ENCODE measurements at places on chromosomes 7 and 10.
A peak's percentile ranks its signal among the peaks of the same experiment; 100 is the strongest.

DNA sequence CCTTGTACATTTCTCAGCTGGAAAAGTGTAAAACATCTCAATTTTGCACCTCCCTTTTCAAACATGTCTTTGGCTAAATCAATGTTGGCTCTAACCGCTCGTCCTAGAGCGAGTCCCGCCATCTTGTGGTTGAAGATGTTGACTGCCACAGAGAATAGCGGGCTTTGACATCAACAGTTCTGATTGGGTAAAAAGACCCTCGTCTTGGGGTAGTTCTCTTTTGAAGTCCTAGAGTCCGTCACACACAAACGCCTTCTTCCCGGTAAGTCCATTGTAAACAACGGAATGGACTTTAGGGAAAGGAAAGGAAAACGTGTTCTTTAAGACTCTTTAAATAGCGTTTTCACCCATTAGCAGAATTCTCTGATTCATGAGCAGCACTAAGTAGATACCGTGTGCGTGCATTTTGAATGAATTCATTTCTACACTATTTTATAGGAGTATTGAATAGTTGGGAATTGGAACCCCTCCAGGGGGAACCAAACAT, 452 bp upstream of the RPP30 start:
- DNase-seq: peak; percentile 68

- DNase-seq: no peak
Measured at GRCh38 chr7:131174855-131175254, 152.8 kb upstream of the MKLN1 start.

- no peak for DNase-seq
Measured at GRCh38 chr10:111142092-111142768, 65.4 kb downstream of the ADRA2A start.

- no peak for DNase-seq
Measured at GRCh38 chr10:123156078-123156477, 1.9 kb downstream of the BUB3 start.

DNA sequence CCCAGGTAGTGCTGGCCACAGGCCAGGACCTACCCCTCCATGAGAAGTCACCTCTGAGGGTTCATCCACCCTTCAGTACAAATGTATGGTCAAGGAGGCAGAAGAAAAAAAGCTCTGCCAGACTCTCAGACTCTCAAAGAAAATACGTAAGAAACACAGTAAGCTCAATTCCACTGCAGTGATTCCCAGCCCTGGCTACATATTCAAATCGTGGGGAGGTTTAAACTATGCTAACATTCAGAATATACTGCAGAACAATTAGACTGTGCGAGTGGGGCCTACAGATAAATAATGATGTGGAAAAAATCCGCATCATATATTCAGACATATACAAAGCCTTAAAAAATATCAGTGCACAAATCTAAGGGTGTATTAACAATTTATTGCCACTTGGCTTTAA, 162.6 kb downstream of the ATE1 start:
- DNase-seq: no peak

DNA sequence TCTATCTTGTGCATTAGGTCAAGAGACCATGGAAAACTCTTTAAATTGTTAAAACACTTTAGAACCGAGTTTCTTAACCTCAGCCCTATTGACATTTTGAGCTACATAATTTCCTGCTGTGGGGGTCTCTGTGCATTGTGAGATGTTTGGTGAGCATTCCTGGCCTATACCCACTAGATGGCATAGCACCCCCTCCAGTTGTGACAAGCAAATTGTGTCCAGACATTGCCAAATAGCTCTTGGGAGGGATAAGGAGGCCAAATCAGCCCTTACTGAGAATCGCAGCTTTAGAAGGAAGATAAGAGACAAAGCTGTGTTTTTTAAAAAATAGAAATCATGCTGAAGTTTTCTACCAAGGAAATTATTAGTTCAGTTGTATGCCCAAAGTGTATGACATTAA, 1158.5 kb upstream of the C7orf33 start:
- no peak for DNase-seq

DNA sequence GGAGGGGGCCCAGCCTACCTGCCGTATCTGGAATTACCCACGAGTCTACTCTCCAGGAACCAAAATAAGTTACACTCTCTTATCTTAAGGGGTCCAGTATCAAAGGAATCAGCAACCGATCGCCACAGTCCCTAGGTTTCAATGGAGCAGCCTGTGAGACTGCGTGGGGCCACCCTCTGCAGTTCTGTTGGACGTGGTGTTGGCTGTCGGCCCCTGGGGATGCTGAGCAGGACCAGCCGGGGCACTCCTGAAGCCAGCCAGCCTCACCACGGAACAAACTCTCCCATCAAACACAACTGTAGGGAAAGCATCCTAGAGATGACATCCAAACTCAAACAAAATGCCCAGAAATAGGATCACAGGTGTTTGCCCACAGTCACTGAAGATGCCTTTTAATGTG, 25.5 kb upstream of the ABLIM1 start:
- no peak for DNase-seq

DNA sequence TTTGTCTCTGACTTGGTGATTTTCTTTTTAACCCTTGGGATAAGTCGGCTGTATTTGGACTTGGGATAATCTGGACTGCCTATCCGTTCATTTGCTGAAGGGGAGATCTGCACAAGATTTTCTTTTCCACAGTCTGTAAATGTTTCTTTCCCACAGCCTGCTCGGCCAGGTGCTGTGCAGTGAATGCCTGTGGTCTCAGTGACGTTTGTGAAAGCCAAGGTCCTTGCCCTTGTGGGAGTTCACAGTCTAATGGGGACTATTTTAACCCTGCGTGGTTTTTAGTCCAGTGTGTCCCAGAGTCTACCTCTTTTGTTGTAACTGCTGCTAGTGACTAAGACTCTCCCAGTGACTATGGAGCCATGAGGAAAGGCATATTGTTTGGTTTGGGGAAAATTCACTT, 8.9 kb downstream of the PNLIP start:
- DNase-seq: no peak

GRCh38 chr10:10794791-10795191, 222.9 kb upstream of the CELF2 start:
- peak; percentile 94 for DNase-seq

DNA sequence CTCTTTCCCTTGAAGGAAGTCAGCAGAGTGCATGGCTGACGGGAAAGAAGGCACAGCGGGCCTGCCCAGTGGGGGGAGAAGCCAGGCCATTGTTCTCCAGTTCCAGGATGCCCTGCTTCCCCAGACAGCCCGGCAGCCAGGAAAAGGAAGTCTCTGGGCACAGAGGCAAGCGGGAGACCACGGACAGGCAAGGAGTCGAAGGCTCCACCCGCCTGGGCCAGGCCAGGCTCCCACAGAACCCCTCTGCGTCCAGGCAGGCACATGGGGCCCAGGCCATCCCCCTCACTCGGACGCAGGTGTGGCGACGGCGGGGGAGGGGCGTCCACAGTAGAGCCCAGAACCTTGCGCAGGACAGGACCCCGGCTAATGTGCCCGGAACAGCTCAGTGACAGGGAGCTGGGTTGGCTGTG, 8.7 kb downstream of the GPR146 start:
- DNase-seq: no peak

- no peak for DNase-seq
Measured at GRCh38 chr10:103576862-103577261, 83.4 kb downstream of the NEURL1 start.

- DNase-seq: peak; percentile 66
Measured at GRCh38 chr10:73644015-73644743, 2.9 kb upstream of the MYOZ1 start.

DNA sequence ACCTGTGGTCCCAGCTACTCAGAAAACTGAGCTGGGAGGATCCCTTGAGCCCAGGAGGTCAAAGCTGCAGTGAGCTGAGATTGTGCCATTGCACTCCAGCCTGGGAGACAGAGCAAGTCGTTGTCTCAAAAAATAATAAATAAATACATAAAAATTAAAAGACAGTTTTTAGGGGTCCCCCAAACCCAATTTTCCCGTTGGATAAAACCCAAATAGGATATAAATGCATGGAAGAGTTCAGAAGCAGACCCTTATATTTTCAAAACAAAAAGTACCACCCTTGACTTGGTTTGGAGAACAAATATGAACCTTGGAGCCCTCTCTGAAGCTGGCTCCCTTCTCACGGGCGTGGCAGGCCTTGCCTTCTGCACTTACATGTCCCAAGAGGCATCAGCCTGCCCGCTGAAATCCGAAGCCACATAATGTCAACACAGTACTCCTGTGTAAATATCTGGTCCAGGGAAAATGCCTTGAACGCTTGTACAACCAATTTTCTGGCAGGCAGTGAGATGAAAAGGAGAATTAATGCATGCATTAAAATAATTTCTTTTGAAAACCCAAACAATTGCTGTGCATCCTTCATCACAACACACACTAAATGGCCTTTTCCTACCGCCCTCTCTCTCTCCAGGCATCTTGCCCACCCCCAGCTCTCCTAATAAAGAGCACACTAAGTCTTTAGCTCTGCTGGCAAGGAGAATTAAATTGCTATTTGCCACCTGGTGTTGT, 46.4 kb upstream of the PARD3 start:
- no peak for DNase-seq

- no peak for DNase-seq
Measured at GRCh38 chr7:98651760-98652159, 34.7 kb downstream of the NPTX2 start.

DNA sequence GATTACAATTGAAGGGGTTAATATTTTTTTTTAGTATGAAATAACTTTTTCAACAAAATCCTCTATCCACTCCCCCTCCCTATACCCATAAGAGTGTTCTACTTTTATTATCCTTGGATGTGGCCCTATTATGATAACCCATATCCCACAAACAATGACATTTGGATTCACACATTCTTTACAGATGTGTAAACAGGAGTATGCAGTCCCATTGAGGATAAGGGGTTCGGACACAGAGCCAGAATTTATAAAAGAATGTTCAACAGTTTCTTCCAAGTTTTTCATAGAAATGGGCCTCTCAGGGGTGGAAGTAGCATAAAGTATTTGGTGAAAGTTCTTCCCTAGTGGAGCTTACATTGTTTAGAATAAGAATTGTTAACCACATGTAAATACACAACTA, 16.1 kb upstream of the PCLO start:
- DNase-seq: peak; percentile 39

DNA sequence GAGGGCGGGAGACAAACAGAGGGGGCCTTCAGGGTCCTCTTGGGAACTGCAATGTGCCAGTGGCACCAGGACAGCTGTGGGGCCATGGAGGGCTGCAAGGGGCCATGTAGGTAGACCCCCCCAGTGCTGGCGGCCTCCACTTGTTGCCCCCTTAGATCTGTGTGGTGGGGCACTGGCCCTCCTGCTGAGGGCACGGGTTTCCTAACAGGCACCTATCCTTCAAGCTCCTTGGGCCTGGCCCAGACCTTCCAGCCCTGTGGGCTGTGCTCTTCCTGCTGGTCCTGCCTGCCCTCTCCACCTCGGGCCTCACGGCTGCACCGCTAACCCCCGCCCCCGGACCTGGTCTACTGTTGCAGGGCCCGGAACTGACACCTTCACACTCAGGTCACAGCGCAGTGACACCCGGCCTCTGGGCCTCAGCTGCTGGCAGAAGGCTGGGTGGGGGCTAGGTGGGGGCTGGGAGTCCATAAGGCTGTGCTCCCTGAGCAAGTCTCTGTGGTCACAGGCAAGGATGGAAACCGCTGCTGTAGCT, 12.6 kb downstream of the RASGEF1A start:
- DNase-seq: no peak

DNA sequence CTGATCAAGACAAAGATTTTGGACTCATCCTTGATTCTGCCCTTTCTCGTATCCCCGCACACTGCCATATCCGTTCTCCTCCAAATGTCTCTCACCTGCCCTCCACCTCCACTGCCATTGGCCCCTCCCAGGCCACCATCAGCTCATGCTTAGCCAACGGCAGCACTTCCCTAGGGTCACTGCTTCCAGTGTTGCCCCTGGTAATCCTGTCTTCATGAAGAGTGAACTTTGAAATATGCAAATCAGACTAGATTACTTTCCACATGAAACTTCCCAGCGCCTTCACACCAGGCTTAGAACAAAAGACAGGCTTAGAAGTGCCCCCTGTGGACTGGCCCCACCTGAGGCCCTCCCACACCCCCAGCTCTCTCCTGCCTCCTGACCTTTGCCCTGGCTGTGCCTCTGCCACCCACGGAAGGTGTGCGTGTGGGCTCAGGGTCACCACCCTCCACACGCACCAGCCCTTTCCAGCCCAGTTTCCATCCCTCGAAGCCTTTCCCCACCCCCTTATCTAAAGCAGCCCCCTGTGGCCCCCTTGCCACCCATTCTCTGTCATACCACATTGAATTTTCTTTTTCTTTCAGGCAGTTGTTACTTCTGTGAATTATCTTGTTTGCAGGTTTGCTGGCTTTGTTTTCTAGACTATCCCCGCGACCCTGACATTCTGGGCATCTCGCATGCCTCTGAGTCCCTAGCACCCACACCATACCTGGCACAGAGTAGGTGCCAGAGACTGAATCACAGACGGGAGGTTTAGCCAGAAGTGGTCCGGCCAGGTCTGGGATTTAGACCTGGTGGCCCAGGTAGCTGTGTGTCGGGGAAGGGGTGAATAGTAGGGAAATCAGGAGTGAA, 26.8 kb upstream of the C10orf53 start:
- no peak for DNase-seq

DNA sequence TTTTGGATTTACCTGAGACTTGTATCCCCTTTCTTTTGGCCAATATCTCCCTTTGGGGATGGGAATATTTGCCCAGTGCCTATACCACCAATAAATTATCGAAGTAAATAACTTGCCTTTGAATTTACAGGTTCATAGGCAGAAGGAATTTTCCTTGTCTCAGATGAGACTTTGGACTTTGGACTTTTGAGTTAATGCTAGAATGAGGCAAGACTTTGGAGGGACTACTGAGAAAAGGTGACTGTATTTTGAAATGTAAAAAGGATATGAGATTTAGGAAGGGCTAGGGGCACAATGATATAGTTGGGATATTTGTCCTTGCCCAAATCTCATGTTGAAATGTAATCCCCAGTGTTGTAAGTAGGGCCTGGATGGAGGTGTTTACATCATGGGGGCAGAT, 384.5 kb upstream of the GHITM start:
- no peak for DNase-seq

DNA sequence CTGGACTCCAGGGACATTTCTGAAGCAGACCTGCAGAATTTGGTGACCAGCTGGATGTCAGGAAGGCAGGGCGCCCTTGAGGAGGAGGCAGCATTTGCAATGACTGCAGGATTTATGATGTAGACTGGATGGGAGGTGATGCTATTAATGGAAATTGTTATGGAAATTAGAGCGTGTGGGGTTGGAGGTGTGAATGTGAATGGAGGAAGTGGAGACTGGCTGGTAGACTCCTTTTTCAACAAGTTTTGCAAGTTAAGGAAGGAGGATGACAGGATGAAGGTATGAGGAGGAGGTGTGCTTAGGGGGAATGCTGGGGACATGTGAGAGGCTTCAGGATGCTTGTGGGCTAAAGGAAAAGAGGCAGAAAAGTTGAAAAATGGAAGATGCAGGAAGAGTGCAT, 137.0 kb downstream of the TMEM178B start:
- no peak for DNase-seq

- DNase-seq: no peak
Measured at GRCh38 chr7:5238500-5238899, 44.2 kb upstream of the SLC29A4 start.
